Ascending aorta (tissue), 2 donors: ENCODE measurements at places on chromosomes 3 and 15. TPM values are rescaled to one million over a fixed set of nuclear protein-coding genes. Genes with fewer than 3 reads are reported as not detected.

The PPARG gene
- 23.5 TPM for total RNA-seq

The FAM131A gene
- total RNA-seq, result 47.7 TPM

DNA sequence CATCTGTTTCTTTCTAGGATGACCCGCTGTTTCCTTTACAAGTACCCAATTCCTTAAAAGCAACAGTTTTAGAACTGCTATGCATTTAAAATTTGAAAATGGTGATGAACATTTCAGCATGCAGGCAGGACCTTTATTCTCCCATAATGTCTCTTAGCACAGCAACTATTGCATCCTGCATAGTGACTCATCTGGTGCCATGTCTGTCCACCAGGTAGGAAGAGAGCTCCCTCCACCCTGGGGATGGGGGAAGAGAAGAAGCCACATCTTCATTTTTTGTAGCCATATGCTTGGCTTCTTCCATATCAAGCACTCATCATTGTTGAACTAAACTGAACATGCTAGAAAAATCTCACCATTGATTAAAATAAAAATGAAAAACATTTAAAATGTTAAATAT, 9.9 kb downstream of the GPR15 start:
- no peak for DNase-seq
- no peaks in the 10 kb centered on the region for H3K36me3 ChIP-seq
- no peak overlapping the region for H3K4me3 ChIP-seq
- H3K27me3 ChIP-seq, result no peaks in the 10 kb centered on the region
- no peaks in the 10 kb centered on the region for H3K4me1 ChIP-seq

DNA sequence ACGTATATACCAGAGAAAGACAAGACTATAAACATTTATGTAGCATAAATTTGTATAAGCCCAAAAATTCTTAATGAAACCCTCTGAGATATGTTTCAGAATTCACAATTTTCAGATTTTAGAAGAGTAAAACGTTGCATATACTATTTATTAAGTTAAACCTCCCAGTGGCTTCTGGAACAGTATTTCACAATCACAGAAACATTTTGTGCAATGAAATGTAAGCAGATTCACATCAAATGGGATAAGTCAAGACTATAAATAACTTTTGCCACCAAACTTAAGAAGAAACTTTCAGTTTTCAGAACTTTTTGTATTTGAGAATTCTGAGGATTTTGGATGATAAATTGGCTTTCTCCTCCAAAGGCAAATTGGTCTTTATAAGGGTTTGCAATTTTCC, 9.2 kb downstream of the SLTM start:
- no peak for DNase-seq
- no peaks in the 10 kb centered on the region for H3K27me3 ChIP-seq
- peaks cover 21% of the 10 kb centered on the region for H3K36me3 ChIP-seq
- peaks cover 19% of the 10 kb centered on the region for H3K4me1 ChIP-seq
- peak overlapping the region; percentile 50 for H3K27ac ChIP-seq
- H3K4me3 ChIP-seq, result no peak overlapping the region

DNA sequence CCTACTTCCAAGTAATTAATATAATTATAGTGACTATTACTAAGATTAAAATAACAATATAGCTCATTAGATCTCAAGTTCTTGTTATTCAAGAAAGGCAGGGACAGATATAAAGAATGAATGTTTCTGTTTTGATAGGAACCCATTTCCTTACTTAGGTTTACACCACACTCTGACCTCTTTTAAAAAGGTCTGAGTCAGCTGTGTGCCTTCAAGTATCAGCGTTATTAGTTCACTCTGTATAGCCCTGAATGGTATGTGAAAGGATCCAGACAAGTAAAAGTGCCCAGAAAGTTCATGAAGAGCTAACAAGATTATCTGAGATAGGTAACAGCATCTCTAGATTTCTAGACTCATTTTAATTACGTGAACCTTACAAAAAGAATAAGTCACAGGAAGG, 28.9 kb downstream of the PDCD10 start:
- DNase-seq, result no peak
- H3K27me3 ChIP-seq, result no peaks in the 10 kb centered on the region
- H3K27ac ChIP-seq, result no peak overlapping the region
- peaks cover 15% of the 10 kb centered on the region for H3K36me3 ChIP-seq
- H3K4me3 ChIP-seq, result no peak overlapping the region

- no peaks in the 10 kb centered on the region for H3K36me3 ChIP-seq
- no peak overlapping the region for H3K4me3 ChIP-seq
- no peaks in the 10 kb centered on the region for H3K4me1 ChIP-seq
- no peak overlapping the region for H3K27ac ChIP-seq
- DNase-seq, result no peak
These were observed 147.7 kb downstream of the RAB11A start for GRCh38 chr15:66017000-66017399.

GRCh38 chr3:105806359-105806758, 62.5 kb downstream of the CBLB start:
- no peak overlapping the region for H3K27ac ChIP-seq
- DNase-seq, result no peak
- no peak overlapping the region for H3K4me3 ChIP-seq
- H3K4me1 ChIP-seq, result peaks cover 6% of the 10 kb centered on the region
- H3K36me3 ChIP-seq, result no peaks in the 10 kb centered on the region
- no peaks in the 10 kb centered on the region for H3K27me3 ChIP-seq

DNA sequence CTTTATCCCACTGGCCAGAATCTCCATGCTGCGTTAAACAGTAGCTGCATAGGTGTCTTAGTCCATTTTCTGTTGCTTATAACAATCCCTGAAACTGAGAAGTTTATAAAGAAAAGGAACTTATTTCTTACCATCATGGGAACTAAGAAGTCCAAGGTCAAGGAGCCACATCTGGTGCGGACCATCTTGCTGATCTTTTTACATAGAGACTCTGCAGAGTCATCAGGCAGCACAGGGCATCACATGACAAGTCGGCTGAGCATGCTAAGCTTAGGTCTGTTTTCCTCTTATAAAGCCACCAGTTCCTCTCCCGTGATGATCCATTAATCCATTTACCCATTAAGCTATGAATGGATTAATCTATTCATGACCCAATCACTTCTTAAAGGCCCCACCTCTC, 22.4 kb upstream of the FAM174B start:
- no peaks in the 10 kb centered on the region for H3K27me3 ChIP-seq
- H3K36me3 ChIP-seq, result no peaks in the 10 kb centered on the region
- H3K27ac ChIP-seq, result no peak overlapping the region
- no peak overlapping the region for H3K4me3 ChIP-seq
- peaks cover 2% of the 10 kb centered on the region for H3K4me1 ChIP-seq

GRCh38 chr15:89569090-89569745, 6.1 kb upstream of the TICRR start:
- no peaks in the 10 kb centered on the region for H3K27me3 ChIP-seq
- no peak for DNase-seq
- no peak overlapping the region for H3K4me3 ChIP-seq
- H3K36me3 ChIP-seq, result no peaks in the 10 kb centered on the region
- H3K27ac ChIP-seq, result no peak overlapping the region

DNA sequence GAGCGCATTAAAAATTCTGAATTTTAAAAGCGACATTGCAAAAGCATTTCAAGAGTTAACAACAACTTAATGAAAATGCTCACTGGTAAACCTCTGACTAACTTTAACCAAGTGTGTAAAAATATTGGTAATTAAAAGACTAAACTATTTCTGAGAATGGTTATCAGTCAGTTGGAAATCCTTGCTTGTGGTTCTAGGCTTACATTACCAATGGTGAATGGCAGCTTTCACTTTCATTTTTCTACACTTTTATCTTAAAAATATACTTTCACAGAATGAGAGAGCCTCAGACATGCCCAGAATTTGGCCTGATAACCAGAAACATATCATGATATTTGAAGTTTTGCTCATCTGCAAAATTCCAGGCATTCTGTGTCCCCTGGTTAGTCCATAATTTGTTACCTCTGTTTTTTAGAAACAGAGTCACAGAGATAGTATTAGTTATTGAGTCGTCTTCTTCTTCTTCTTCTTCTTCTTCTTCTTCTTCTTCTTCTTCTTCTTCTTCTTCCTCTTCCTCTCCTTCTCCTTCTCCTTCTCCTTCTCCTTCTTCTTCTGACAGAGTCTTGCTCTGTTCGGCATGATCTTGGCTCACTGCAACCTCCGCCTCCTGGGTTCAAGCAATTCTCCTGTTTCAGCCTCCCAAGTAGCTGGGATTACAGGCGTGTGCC, 5.5 kb upstream of the RNF111 start:
- DNase-seq, result no peak
- no peak overlapping the region for H3K27ac ChIP-seq
- H3K4me1 ChIP-seq, result no peaks in the 10 kb centered on the region

DNA sequence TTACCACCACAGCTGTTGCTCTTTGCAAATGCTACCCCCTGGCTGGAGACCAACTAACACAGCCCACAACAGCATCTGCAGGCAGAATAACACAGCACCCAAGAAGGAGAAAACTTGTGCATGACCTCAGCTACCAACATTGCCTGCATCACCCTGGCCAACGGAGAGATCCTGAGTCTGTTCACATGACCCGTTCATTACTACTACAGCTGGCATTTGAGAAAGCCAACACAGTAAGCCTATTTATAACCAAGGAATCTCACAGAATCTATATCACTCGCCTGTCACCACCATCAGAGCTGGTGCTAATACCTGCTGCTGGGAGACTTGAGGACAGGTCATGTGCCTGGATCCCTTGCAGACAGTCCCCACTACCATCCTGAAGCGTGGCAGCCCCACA, 215.2 kb downstream of the POLQ start:
- no peaks in the 10 kb centered on the region for H3K4me1 ChIP-seq
- no peak overlapping the region for H3K27ac ChIP-seq
- no peak for DNase-seq
- H3K4me3 ChIP-seq, result no peak overlapping the region

DNA sequence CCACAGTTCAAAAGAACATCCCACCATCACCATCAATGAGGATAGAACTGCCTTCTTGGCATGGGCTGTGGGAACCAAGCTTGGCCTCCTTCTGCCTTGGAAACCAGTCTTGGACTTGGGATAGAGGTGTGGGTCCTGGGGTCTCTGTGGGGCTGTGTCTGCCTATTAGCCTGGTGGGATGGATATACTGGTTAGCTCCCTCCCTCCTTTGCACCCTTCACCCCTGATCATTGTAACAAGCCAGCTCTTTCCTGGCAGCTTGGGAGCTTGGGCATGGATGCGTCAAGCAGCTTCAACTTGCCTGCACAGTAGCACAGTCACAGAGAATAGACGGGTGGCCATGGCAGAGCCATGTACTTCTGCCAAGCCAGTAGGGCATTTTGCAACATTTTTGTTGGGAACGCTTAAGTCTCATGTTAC, 65.2 kb downstream of the SMAD6 start:
- H3K36me3 ChIP-seq, result no peaks in the 10 kb centered on the region
- H3K27ac ChIP-seq, result peak overlapping the region; percentile 76
- no peak overlapping the region for H3K4me3 ChIP-seq
- H3K4me1 ChIP-seq, result peaks cover 23% of the 10 kb centered on the region

- no peak for DNase-seq
- H3K4me3 ChIP-seq, result no peak overlapping the region
- no peaks in the 10 kb centered on the region for H3K27me3 ChIP-seq
- H3K36me3 ChIP-seq, result no peaks in the 10 kb centered on the region
- no peaks in the 10 kb centered on the region for H3K4me1 ChIP-seq
These were observed 97.8 kb downstream of the IGSF11 start for GRCh38 chr3:118936811-118937210.
